ENCODE measurements at places on chromosomes 1 and 21.
A peak's percentile ranks its signal among the peaks of the same experiment; 100 is the strongest.

DNA sequence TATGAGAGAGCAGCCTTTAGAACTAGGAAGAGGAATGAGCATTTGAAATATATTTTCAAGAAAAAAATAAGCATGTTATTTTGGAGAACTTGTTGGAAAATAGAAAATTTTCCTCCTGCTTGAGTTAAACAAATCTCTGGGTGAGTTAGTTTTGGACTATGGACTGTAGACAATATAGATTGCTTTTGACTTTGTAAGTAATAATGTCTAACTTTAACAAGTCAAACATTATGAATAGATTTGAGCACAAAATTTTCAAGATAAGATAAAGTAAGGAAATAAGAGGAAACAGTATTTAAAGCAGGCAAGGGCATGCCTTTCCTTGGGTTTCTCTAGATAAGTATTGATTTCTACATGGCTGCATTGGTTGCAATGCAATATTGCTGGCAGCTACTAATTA is 360.8 kb downstream of the LMO4 start:
- no peak for DNase-seq

DNA sequence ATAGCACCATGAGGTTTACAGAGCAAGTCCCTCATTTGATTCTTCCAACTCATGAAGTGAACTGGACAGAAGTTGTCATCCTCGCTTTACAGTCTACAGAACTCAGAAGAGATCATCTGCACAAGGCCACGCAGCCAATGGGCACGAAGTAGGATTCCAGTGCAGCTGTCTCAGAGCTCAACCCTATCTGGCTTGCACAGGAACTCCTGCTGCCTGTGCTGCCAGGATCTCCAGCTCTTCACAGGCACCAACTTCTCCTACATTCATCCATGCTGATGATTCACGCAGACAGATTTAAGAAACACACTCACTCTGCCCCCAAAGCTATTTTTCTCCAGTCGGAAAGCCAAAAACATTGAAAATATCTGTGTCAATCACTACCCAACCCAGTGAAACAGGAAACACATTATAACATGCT is 157.0 kb downstream of the RERE start:
- DNase-seq = peak; percentile 74

GRCh38 chr1:33384040-33384812 is 46.7 kb downstream of the PHC2 start:
- no peak for DNase-seq

- DNase-seq = no peak
Observed at GRCh38 chr1:214280386-214281020, 456 bp upstream of the SMYD2 start.

GRCh38 chr1:39940253-39940652 is 14.7 kb upstream of the MFSD2A start:
- no peak for DNase-seq

- no peak for DNase-seq
Observed at GRCh38 chr1:151486557-151486956, 24.6 kb upstream of the CGN start.

DNA sequence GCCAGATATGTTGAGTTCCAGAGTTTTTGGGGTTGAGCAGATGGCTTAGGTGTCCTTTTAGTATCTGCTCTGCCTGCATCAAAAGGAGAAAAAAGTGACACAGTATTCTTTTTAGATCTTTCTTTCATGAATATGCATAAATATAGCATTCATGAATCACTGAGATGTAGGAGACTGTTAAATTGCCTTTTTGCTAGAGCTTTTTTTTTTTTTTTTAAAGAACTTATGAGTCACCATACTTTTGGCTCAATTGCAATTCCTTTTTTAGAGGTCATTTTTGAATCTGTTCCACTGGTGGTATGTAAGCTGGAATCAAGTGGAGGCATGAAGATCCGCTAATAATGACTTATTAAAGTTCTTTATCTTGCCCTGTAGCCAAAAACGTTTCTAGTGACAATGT is 480.9 kb upstream of the ZRANB2 start:
- DNase-seq = no peak

DNA sequence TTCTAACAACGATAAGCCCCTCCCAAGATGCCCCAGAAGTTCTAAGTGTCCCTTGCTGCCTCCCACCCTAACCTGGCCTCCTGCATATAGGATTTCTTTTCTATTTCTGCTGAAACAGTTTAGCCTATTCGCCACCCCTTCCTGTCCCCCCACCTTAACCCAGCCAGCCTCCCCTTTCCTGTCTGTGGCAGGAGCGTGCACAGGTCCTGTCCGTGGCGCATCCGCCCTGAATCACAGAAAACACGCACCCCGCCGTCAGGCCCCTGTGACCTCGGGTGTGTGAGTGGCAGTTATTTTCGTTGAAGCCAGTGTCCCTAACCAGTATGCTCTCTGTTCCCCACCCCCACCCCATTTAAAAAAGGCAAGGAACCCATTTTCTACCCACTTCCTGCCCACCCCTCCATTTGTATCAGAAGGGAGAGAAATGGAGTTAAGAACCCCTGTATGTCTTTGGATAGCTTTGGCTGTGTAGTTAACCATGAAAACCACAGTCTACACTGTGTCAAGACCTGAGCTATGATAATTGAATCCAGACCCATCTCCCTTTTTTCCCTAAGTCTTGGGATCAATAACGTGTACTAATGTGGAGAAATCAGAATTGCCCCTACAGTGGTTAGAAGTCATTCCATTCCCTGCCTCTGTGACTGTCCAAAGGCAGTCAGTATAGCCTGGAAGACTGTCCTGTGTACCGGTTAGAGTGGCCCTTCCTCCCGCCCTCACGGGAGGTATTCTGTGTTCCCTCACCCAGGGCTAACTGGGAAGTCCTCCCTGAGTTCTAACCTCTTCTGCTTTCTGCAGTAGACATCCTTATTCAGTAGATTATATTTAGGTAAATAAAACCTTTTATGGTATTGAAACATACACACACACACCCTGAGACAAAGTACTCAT is 1.8 kb downstream of the PLEKHO1 start:
- no peak for DNase-seq

DNA sequence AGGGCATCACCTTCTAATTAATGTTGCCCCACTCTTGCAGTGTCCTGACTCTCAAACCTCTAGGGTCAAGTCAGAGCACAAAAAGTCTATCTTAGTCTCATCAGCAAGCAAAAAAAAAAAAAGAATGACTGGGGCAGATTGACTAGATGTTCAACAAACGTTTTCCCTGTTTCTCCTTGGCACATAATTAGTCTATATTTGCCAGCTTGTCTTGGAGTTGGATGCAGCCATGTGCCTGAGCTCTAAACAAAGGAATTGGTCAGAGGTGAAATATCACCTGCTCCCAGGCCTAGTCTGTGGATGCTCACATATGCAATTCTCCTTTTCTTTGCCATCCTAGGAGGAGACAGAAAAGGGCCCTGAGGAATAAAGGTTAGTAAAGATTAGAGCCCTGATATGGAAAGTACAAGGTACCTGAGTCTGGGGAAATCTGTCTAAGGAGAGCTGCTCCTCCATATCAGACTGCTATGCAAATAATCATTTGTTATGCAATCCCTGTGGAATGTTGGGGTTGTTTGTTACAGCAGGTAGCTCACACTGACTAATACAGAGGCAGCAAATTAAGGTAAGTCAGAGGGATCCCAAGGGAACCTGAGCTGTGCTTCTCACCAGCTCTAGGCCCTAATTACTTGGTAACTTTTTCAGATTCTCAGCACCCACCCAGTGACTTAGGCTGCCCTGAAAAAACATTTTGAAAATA is 130.8 kb downstream of the BRINP2 start:
- DNase-seq = no peak

GRCh38 chr1:247415423-247416361 is at the start of gene NLRP3:
Gene NLRP3, plus strand, starts transcription at chr1:247416173. Its CDS starts 2,628 bp downstream, at chr1:247418801.
- DNase-seq = no peak

- no peak for DNase-seq
Observed at GRCh38 chr1:100239961-100240360, 9.7 kb downstream of the DBT start.

DNA sequence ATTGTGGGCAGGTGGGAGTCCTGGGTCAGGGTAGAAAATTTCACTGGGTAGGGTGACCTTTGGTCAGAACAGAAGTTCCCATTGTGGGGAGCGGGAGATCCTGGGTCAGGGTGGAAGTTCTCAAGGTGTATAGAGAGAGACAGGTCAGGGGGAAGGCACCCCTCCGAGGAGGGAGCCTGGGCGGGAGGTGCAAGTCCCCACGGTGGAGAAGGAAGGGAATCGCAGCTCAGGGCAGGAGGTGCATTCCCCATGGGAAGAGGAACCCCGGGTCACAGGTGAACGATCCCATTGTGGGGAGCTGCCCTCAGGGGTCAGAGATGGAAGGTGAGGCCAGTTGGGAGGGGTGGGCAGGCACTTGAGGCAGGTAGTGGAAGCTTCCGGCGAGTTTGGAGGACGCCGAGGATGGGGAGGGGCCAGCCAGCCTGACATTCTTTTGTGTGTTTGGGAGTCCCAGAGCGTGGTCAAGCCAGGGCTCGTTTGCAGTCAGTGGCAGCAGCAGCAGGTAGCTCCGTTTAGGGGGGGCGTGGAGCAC is 637 bp downstream of the LYPLA2 start:
- DNase-seq = no peak

DNA sequence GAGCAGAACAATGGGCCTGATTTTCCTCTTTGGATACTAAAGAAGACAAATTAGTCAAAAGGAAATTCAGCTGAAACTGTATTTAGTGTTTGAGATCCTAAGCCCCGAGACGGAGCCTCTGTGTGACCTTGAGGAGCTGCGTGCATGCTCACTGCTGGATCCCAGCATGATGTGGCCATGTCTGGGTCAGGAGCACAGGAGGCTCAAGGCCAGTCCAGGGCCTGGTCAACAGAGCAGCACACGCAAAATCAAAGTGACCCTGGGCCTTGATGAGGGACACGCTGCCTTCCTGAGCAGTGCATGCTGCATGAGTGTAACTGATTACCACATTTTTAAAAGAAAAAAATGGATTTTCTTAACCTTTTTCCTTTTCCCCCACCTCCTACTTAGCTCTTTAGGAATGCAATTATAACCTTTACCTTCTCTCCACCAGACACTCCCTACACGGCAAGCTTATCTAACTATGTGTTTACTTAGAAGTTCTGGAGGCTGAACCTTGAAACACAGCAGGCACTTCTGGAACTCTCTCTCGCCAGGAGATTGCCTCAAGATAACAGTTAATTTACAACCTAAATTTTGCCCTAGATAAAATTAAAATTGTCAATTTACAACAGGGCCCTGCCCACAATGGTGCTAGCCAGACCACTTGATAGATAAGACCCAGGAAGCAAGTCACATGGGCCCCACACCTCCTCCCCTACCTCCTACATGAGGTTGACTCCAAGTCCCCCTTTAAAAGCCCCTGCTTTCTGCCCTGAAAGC is 144.6 kb downstream of the LRIG2 start:
- DNase-seq = no peak

- DNase-seq = peak; percentile 9
Observed at GRCh38 chr1:205575294-205575885, 56.4 kb downstream of the ELK4 start.

GRCh38 chr21:34892209-34892608 is 156.9 kb downstream of the RUNX1 start:
- no peak for DNase-seq

GRCh38 chr1:153760440-153760839 is 14.8 kb upstream of the SLC27A3 start:
- DNase-seq = no peak

DNA sequence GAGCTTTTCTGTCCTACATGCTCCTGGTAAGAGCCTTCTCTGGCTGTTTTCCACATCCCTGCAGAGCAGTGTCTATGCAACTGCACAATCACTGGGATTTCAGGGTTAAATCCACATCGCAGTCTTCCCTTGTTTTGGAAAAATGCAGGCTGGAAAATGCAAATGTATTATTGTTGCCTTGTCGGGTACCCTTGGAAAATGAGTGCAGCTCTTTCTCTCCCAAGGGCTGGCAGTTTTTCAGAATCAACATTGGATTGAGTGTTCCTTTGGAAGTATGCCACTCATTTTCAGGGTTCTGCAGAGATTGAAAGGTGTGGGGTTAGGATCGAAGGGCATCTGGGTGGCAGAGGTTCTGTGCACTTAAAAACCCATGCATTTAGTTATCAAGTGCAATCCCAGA is 3.2 kb downstream of the NOS1AP start:
- no peak for DNase-seq

GRCh38 chr1:207004931-207005830 is 27.4 kb downstream of the C1orf116 start:
- no peak for DNase-seq

- no peak for DNase-seq
Observed at GRCh38 chr1:84781946-84782771, 91.9 kb upstream of the SSX2IP start.

DNA sequence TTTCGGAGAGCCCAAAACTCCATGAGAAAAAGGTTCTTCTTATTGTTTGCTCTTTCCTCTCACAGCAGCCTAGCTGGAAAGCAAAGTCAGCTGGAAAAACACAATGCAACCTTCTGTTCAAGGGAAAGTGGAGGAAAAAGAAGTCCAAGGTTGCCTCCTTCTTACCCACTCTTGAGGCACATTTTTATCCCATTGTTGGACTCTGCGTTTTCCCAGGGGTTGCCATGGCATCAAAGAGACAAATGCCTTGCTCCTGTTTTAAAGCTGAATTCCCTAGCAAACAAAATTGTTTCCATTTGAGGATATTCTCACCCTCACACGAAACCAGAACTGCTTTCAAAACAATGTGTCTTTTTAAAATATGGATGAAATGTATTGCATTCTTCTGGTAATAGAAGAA is 45.1 kb upstream of the PALMD start:
- DNase-seq = no peak

DNA sequence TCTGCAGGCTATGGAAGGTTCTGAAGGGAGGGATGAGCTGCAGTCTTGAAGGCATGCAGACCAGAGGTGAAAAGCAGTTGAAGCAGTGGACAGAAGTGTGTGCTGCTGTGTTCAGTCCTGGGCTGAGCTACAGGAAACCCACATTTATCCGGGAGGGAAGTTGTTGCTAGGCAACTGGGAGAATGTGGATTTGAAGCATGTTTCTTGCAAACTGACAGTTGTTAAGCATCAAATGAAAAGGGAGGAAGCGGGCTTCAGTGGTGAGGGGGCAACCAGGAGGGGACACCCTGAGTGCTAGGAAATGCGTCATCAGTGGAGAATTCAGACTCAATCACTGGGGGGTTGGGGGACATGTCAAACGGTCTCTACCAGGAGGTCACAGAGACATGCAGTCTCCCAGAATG is 28.7 kb downstream of the ABCA4 start:
- no peak for DNase-seq

- DNase-seq = no peak
Observed at GRCh38 chr1:2257245-2257627, 29.1 kb downstream of the SKI start.

- DNase-seq = no peak
Observed at GRCh38 chr1:52599236-52599635, 2.9 kb upstream of the GPX7 start.

DNA sequence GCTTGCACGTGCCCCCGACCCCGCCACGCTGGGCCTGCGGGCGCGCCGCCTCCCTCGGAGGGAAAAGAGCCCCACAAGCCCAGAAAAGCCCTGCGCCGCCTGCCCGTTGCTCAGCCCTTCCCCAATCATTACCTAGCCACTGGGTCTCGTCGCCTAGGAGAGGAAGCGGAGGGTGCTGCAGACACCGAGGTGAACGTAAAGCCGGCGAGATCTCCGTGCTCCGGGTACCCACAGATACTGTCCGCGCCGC is at the start of gene ENO1:
TSS of gene ENO1 (minus strand) at position 239 of the 250 bp plus-strand sequence. CDS start 3,778 bp downstream, outside the sequence.
- no peak for DNase-seq

GRCh38 chr1:173020138-173020750 is 30.5 kb downstream of the TNFSF18 start:
- no peak for DNase-seq

GRCh38 chr1:32998064-32998463 is 33.5 kb upstream of the RNF19B start:
- DNase-seq = no peak

- no peak for DNase-seq
Observed at GRCh38 chr1:174344162-174344561, 103.6 kb upstream of the GPR52 start.
